ENCODE measurements at places on chromosomes 1 and 21. TPM values are rescaled to one million over a fixed set of nuclear protein-coding genes. Genes with fewer than 3 reads are reported as not detected.

The SAMSN1 gene
- total RNA-seq = 76.9 TPM

The DDI2 gene
- 28.3 TPM for total RNA-seq

DNA sequence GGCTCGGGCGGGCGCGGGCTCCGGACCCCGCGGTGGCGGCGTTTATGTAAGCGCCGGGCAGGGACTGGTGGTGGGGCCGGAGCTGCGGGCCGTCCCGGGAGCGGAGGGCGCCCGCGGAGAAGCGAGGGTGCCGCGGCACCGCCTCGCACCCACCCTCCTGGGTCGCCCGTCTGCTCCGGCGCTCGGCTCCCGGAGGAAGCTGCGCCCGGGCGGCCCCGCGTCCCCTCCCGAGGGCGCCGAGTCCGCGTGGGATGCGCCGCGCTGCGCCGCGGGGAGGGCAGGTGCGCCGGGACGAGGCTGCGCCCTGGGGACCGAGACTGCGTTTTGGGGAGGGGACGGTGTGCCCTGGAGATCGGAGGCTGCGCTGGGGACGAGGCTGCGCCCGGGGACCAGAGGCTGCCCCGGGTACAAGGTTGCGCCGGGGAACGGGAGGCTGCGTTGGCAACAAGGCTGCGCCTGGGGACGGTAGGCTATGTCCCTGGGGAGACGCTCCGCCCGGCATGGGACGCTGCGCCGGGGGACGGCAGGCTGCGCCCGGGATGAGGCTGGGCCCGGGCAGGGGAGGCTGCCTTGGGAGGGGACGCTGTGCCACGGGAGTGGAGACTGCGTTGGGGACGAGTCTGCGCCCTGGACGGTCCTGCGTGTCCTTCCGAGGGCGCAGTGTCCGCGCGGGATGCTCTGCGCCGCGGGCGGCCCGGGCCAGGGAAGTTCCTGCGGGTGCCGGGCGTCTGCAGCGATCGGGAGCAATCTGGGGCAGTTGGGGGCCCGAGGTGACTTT lies 627 bp downstream of the ADARB1 start:
- ATAC-seq = peak; percentile 15

- ATAC-seq = no peak
Observed at GRCh38 chr1:158809862-158810261, 21.3 kb upstream of the MNDA start.

DNA sequence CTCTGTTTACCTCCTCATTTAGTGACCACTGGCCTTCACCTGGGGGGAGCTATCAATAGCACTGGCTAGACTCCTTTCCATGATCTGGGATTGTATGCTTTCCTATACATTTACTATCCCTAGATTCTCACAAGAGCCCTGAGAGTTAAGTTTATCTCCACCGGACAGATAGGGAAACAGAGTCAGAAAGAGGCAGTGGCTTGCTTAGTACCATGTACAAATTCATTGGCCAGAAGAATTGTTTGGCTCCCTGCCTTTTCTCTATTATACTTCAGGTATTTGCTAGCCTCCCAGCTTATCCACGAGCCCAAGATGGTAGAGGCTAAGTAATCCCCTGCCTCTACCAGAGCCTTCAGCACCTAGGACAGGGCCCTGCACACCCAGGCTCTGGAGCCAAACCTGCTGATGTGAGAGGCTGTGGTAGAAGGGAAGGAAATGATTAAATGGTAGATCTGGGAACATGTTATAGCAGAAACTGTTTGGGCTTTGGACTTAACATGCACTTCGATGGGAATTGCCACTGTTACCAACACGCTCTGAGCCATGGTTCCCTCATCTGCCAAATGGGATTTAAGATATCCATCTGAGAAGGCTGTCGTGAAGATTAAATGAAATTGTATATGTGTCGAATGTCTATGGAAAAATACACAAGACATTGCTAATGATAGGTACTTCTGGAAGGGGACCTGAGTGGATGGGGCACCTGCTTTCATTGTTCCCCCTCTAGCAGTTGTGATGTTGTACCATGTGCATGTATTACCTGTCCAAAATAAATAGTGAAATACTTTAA lies 3.1 kb upstream of the BLACAT1 start:
- ATAC-seq = no peak

The GJC2 gene
- 0.43 TPM for total RNA-seq

GRCh38 chr1:40862008-40862863 lies at the start of gene CITED4:
Gene CITED4, minus strand, starts transcription at chr1:40862363. Its CDS starts 236 bp downstream, at chr1:40862127.
- ATAC-seq = peak; percentile 96

DNA sequence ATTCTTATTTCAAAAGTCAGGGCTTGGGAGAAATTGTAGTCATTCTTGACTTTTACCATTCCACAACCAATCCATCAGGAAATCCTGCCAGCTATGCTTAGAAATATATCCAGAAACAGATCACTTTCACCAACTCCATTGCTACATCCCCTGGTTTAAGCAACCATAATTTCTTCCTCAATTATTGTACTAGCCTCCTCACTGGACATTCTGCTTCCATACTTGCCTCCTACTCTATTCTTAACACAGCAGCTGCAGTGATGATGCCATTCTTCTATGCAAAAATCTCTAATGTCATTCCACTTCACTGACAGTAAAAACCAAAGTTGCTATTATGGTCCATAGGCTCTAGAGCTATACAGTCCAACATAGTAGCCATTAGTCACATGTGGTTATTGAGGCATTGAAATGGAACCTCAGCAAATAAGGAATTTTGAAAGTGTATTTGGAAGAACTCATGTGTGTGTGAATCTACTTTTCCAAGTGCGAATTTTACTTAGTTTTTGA lies 110.7 kb upstream of the KIAA0040 start:
- ATAC-seq = no peak

The CLCA4 gene
- not detected for total RNA-seq

The LCE1E gene
- not detected for total RNA-seq

DNA sequence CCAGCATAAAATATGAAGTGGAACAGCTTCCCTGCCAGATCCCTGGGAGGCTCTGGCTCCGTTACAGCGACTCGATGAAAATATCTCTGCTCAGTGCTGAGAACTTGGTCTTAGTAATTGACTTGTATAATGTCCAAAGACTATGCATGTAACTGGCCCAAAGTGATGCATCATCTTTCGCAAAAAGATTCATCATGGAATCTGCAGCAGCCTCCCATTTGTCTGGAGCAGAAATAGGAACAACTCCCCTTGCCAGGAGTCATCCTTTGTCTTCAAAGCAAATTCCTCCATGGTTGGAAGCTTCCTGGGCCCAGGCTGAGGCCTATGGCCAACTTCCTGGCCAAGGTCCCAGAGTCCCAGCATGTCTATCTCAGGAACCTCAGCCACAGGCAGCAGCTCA lies 16.9 kb upstream of the SLC6A17 start:
- ATAC-seq = no peak

DNA sequence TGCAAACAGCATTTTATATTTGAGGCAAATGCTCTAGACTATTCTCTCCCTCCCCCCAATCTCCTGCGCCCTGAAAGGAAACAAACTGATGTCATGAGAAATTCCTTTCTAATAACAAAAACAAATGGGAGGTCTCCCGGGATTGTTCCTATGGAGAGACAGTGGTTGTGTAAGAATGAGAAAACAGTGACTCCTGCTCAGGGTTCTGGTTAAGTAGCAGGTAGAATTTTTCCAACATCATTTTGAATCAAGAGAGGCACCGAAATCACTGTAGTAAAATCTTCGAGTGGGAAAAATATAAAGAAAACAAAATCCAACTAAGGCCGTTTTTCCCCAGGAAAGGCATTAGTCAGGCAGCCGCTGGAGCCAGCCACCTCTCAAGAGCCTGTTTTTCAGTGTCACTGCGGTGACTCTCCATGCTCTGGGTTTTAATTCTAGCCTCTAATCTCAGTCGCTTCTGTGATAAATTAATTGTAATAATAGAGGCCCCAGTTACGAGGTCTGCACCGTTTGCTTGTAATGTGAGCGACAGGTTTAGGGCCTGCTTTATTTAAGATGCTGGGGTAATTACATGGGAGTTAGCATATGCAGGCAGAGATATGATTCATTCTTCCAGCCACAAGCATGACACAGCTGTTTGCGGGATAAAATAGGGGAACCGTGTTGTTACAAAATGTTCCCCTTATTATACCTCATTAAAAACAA lies 80.3 kb downstream of the RNF220 start:
- peak; percentile 67 for ATAC-seq

The TNFRSF8 gene
- total RNA-seq = 35.3 TPM

DNA sequence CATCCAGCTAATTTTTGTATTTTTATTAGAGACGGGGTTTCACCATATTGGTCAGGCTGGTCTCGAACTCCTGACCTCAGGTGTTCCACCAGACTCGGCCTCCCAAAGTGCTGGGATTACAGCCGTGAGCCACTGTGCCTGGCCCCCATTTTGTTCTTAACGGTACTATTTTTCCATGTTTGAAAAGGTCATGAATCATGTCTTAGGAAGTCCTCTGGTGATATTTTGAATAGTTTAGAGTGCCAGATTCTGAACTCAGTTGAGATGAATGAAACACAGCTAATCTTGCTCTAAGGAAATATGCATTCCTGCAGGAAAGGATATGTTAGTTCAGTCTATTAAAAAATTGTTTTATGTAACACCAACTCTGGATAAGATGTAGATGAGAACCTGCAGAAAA lies 62.6 kb upstream of the ATP2B4 start:
- ATAC-seq = no peak

- no peak for ATAC-seq
Observed at GRCh38 chr1:54153535-54154439, 987 bp upstream of the CDCP2 start.

The CLDN17 gene
- total RNA-seq = not detected

The TPTE gene
- not detected for total RNA-seq

- no peak for ATAC-seq
Observed at GRCh38 chr1:31667065-31667785, 22.5 kb upstream of the PEF1 start.

The CLDN19 gene
- total RNA-seq = not detected

- no peak for ATAC-seq
Observed at GRCh38 chr1:45552331-45552730, 1.7 kb downstream of the AKR1A1 start.

The TBX19 gene
- 6.1 TPM for total RNA-seq

GRCh38 chr1:168116327-168116799 lies 20.4 kb downstream of the GPR161 start:
- no peak for ATAC-seq

Data from activated T-helper 17 cell treated with anti-CD3 and anti-CD28 coated beads, Interleukin-2, amount 50 U/mL, for 72 hours (primary cell).